ENCODE measurements at places on chromosomes 7 and 10.

- no peak for DNase-seq
Observed at GRCh38 chr7:2225336-2225735, 7.4 kb downstream of the MAD1L1 start.

GRCh38 chr7:103851357-103851756 is 138.1 kb downstream of the RELN start:
- no peak for DNase-seq

DNA sequence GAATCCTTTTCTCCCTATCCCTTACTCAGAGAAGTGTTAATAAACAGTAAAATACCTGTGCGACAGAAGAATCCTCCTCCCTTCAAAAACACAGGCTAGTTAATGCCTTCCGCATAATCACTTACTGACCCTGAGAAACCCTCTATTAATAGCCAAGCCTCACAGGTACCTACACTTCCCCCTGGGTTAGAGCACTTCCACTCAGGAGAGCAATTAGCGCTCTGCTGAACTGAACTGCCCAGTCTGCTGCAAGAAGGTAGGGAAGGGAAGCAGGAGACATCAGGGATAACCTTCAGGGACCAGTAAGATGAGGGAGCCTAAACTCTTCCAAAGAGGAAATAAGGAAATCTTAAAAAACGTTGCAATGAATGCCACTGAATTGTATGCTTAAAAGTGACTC is 39.6 kb downstream of the KIAA1549 start:
- DNase-seq, result no peak

DNA sequence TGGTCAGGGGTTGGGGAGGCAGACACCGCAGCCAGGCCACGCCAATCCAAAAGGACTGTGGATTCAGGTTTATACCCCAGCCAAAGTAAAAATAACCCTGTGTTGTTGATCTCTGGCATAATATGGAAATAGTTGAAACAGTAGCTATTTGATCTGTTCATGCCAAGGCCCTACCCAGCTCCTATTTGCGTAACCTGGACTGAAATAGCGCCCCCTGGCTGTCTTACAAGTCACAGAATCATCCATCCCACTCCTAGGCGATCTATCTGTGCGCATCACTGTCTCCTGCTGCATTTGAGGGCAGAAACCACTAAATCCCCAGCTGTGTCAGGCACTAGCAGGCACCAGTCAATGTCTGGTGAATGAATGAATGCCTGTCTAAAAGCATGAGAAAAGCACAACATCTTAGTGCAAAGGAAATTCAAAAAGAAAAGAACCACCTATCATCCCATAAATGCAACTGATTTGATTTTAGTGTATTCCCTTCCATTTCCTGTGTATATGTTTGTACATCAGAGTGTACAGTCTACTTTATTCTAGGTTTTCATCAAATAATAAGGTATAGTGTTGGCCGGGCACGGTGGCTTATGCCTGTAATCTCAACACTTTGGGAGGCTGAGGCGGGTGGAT is 160.0 kb downstream of the SLIT1 start:
- peak; percentile 72 for DNase-seq

GRCh38 chr10:73909540-73910115 is 1.3 kb upstream of the PLAU start:
- no peak for DNase-seq

DNA sequence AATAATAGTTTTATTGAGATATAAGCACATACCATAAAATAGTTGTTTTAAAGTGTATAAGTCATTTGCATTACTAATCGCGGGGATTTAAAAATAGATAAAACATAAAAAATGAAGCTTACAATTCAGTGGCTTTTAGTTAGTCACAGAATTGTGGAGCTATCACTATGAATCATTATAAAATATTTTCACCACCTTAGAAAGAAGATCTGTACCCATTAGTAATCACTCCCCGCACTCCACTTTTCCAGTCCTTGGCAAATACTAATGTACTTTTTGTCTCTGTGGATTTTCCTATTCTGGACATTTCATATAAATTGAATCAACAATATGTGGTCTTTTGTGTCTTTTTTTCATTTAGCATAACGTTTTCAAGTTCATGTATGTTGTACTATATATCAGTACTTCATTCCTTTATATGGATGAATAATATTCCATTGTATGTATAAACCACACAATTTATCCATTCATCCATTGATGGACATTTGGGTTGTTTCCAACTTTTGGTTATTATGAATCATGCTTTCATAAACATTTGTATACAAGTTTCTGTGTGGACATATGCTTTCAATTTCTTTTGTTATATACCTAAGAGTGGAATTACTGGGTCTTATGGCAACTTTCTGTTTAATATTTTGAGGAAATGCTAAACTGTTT is 162.5 kb downstream of the MAGI2 start:
- DNase-seq, result no peak

DNA sequence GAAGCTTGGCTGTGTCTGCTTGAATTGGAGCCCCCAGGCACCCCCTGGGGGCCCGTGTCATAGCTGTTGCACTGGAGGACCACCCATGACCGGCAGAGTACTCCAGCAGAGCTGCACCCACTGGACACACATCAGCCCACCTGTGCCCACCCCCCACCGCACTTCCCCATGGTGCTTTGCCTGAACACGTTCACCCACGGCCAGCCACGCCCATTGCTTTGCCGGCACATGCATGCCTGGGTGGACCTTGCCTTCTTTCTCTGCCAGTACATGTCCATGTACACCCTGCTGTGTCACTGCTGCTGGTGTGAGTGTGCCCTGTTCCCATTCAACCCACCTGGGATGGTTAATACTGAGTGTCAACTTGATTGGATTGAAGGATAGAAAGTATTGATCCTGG is 88.7 kb downstream of the SAMD9 start:
- DNase-seq, result no peak

DNA sequence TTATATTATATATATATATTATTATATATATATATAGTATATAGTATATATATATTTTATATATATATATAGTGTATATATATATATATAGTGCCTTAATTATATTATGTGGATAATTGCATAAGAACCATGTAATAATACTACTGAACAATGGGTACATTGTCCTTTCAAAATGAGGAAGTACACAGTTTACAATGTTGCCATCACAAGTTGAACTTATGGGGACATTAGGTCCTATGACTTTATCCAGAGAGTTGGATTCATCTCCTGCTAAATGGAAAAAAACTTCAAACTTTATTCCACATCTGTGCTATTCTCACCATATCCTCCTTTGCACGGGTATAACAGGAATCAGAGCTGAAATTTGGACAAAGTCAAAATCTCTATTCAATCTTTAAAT is 105.0 kb upstream of the AGR3 start:
- no peak for DNase-seq

DNA sequence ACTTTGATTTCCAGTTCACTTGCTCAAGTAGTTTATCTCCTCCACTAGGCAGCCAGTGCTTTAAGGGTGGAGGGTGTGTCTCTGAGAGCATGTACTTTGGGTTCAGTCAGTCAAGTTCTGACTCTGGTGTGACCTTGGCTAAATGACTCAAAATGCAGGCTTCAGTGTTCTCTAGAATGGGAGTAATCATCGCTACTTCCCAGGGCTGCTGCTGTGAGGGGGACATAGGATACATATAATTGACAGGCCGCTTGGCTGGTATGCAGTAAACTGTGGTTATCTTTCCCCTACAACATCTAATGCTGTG is 3.5 kb downstream of the PTPRE start:
- DNase-seq, result no peak

DNA sequence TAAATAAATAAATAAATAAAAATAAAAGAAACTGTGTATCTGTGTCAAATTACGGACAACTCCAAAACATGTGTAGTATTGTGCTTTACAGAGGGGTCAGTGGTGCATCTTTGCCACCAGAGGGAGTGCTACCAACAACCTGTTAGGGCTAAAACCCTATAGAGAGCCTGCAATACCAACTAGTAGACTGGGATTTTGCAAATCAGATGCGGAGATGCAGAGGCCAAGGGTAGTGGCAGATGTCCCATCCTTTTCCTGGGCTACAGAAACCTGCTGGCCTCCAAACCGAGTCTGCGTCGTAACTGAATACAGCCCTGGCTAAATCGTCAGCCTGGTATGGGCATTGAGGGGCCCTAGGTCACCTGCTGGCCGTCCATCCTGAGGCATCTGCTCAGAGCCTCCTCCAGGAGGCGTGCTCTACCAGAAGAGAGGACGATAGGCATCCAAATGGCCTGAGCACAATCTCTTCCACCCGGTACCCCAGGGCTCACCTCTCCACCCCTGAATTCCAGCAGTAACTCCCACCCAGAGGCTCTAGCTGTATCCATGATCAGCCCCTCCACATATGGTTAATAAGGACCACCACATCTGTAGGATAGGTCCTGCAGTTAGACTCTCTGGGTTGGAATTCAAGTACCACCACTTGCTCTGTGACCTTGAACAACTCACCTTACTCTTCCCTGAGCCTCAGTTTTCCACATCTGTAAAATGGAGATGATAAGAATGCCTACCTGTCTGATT is 6.2 kb upstream of the RRP12 start:
- DNase-seq, result peak; percentile 46

DNA sequence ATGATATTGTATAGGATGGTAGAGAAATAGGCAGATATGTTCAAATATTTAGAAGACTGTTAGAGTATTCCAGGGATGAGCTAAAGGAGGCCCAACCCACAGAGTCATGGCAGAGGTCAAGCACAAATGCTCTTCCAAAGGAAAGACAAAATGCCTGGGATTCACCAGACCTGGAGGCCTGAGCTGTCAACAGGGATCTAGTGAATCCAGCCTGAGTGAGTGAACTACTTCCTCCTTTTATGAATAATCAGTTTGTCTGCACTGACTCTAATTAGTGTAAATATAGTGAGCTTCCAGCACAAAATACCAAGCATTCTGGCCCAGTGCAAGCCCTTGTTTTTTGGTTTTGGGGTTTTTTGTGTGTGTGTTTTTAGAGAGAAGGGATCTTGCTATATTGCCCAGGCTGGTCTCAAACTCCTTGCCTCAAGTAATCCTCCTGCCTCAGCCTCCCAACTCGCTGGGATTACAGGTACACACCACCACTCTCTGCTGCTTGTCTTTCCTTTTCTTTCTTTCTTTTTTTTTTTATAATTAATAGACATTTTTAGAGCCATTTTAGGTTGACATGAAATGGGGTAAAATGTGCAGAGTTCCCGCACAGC is 244.4 kb downstream of the SKIDA1 start:
- DNase-seq, result no peak

GRCh38 chr7:100509231-100509630 is 25.5 kb downstream of the NYAP1 start:
- DNase-seq, result no peak

GRCh38 chr7:120441850-120442249 is 168.9 kb downstream of the KCND2 start:
- no peak for DNase-seq

- no peak for DNase-seq
Observed at GRCh38 chr7:25632616-25633015, 404.3 kb upstream of the NPVF start.

DNA sequence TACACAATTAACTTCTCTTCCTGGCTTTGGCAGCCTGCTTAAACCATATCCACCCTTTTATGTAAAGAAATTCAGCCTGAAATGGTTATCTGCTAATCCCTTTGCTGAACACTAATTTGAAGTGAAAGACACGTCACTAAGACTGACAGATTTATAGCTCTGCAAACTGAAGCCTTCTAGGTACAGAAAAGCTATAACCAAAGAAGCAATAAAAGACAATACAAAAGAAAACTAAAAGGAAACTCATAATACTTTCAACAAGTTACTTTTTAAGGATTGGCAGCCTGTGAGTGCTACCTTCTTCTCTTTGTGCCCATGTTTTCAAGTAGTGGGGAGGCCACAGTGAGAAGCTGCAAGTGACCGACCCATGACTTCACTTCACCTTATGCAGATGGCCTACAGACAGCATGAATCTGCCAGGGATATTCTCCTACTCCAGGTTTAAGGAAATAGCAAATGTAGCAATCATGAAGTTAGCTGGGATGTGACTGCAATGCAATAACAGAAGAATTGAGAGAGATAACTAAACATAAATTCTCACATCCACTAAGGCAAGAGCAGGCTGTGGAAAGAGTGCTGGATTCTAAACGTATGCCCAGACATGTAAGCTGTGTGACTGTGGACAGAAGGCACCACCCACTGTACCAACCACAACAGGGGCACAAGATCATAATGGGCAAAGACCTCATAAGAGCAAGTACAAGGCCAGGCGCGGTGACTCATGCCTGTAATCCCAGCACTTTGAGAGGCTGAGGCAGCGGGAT is 10.7 kb upstream of the SPOCK2 start:
- no peak for DNase-seq

DNA sequence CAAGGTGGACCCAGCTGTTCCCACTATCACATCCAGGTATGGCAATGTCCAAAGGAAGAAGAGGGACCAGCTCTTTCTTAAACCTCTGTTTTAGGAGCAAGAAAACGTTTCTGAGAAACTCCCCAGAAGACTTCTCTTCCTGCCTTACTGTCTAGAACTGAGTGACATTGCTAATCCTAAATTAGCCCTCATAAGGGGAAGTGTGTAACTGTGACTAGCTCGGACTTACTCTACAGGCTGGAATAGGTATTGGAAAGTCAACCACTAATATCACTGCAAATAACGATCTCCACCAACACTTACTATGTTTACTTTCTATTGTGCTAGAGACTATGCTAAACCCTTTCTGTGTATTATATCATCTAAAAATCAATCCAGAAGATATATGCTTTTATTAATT is 49.9 kb upstream of the RELN start:
- DNase-seq, result no peak

GRCh38 chr10:121648493-121648892 is 50.2 kb upstream of the FGFR2 start:
- no peak for DNase-seq

GRCh38 chr7:69430384-69431021 is 167.8 kb upstream of the AUTS2 start:
- DNase-seq, result no peak

GRCh38 chr10:106147021-106147420 is 1017.5 kb downstream of the SORCS1 start:
- no peak for DNase-seq

DNA sequence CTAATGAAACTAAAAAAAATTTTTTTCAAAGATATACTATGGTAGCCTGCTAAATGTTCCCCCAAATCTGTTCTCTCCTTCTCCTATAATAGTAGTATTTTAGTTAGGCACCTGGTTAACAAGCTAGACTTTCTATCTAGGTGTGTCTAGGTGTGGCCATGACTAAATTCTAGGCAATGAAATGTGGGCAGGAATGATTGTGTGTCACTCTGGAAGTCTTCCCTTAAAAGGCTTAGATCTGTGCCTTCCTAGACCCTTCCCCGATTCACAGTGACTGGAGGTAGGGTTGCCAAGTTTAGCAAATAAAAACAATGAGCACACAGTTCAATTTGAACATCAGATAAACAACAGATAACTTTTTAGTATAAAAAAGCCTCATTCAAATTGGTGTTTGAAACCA is 8.3 kb upstream of the ARHGAP21 start:
- no peak for DNase-seq

DNA sequence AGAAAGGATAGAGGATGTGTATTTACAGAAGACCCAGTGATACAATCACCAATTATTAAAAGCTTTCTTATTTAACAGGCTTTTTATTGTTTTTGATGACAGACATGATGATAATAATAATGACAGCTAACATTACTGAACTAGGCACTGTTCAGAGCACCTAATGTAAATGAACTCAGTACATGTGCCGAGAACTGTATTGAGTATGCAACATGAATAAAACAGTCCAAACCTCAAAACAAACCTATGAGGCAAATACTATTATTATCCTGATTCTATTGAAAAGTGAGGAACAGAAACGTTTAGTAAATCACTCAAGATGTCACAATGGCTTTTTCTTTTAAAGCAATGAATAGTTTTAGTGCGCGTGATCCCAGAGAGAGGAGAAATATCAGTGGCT is 27.1 kb downstream of the TAS2R16 start:
- DNase-seq, result no peak

Measured in T-helper 2 cell (primary cell).